Neural crest cell (in vitro differentiated cells): ENCODE measurements at places on chromosomes 16 and 17. TPM values are rescaled to one million over a fixed set of nuclear protein-coding genes. Genes with fewer than 3 reads are reported as not detected.

CACNG4 gene
- 38.4 and 38.9 TPM in 2 replicates for total RNA-seq

ZNF778 gene
- 13.7 and 15.5 TPM in 2 replicates for total RNA-seq

OTOA gene
- total RNA-seq, result 0.21 and 0.34 TPM in 2 replicates

CTRL gene
- total RNA-seq, result 2.5 and 3.0 TPM in 2 replicates

EPOP gene
- 13.0 and 13.8 TPM in 2 replicates for total RNA-seq

RPGRIP1L gene
- total RNA-seq, result 24.0 and 26.5 TPM in 2 replicates

- peak; percentile 31 for DNase-seq
- peak overlapping the region; percentile 45 for H3K4me3 ChIP-seq
- no peaks in the 10 kb centered on the region for H3K36me3 ChIP-seq
- H3K4me1 ChIP-seq, result peaks cover 76% of the 10 kb centered on the region
- H3K27me3 ChIP-seq, result no peaks in the 10 kb centered on the region
Measured at GRCh38 chr17:73536700-73537605, 107.3 kb downstream of the SDK2 start.

DNA sequence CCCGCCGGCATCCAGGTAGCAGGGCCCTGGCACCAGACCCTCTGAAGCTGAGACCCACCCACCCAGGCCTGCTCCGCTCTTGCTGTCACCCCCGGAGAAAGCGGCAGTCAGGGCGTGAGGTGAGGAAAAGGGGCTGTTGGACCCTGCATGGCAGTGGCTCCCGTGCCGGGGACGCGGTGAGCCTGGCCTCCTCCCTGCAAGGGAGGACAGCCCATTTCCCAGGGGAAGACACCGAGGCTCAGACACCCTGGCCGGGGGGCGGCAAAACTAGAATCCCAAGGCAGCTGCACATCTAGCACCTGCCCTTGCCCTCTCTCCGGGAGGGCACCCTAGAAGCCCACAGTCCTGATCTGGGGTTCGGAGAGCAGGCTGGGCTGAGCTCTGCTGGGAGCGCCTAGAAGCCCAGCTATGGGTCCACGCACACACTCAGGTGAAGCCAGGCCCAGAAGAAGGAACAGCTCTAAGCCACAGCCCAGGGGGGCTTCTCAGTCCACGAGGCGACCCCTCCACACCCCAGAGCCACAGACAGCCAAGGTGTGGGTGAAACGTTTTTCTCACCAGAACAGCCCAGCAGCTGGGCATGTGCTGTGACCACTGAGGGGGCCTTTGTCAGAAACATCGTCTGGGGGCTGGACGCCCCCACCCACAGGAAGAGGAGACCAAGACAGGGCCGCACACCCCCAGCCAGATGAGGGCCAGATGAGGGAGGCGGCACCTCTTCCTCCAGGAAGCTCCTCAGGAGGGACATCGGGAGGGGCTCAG lies 22.4 kb downstream of the SLC7A5 start:
- no peak overlapping the region for H3K27ac ChIP-seq
- no peak overlapping the region for H3K4me3 ChIP-seq
- no peaks in the 10 kb centered on the region for H3K36me3 ChIP-seq
- H3K4me1 ChIP-seq, result peaks cover 26% of the 10 kb centered on the region

GRCh38 chr16:8645831-8646230 lies 24.3 kb downstream of the METTL22 start:
- peaks cover 40% of the 10 kb centered on the region for H3K36me3 ChIP-seq
- no peak overlapping the region for H3K27ac ChIP-seq
- H3K27me3 ChIP-seq, result no peaks in the 10 kb centered on the region
- H3K4me3 ChIP-seq, result no peak overlapping the region
- no peak for DNase-seq

- no peak overlapping the region for H3K27ac ChIP-seq
- no peak overlapping the region for H3K4me3 ChIP-seq
- no peaks in the 10 kb centered on the region for H3K27me3 ChIP-seq
- H3K36me3 ChIP-seq, result no peaks in the 10 kb centered on the region
- H3K4me1 ChIP-seq, result no peaks in the 10 kb centered on the region
- no peak for DNase-seq
Measured at GRCh38 chr17:64357191-64357981, 33.3 kb downstream of the PECAM1 start.

GRCh38 chr17:8922451-8922850 lies 43.1 kb downstream of the PIK3R5 start:
- no peak overlapping the region for H3K27ac ChIP-seq
- H3K36me3 ChIP-seq, result no peaks in the 10 kb centered on the region
- peaks cover 16% of the 10 kb centered on the region for H3K27me3 ChIP-seq
- H3K4me3 ChIP-seq, result no peak overlapping the region
- no peaks in the 10 kb centered on the region for H3K4me1 ChIP-seq
- DNase-seq, result no peak

GRCh38 chr17:33940769-33941370 lies 314.2 kb upstream of the CCL2 start:
- H3K27me3 ChIP-seq, result peaks cover 5% of the 10 kb centered on the region
- DNase-seq, result no peak
- no peaks in the 10 kb centered on the region for H3K4me1 ChIP-seq
- no peak overlapping the region for H3K4me3 ChIP-seq
- H3K27ac ChIP-seq, result no peak overlapping the region
- H3K36me3 ChIP-seq, result no peaks in the 10 kb centered on the region

DNA sequence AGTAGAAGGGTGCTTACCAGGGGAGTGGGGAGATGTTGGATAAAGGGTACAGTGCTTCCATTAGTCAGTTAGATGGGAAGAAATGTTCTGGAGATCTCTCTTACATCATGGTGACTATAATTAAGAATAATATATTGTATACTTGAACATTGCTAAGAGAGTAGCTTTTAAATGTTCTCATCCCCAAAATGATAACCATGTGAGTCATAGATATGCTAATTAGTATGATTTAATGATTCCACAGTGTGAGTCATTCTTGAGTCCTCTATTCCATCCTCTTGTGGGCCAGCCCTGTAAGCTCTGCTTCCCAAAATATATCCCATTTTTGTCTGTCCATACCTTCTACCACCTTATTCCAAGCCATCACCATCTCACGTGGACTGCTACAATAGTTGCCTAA lies 80.6 kb upstream of the CDH11 start:
- H3K4me3 ChIP-seq, result no peak overlapping the region
- H3K36me3 ChIP-seq, result no peaks in the 10 kb centered on the region
- DNase-seq, result no peak
- H3K27ac ChIP-seq, result no peak overlapping the region
- no peaks in the 10 kb centered on the region for H3K4me1 ChIP-seq

DNA sequence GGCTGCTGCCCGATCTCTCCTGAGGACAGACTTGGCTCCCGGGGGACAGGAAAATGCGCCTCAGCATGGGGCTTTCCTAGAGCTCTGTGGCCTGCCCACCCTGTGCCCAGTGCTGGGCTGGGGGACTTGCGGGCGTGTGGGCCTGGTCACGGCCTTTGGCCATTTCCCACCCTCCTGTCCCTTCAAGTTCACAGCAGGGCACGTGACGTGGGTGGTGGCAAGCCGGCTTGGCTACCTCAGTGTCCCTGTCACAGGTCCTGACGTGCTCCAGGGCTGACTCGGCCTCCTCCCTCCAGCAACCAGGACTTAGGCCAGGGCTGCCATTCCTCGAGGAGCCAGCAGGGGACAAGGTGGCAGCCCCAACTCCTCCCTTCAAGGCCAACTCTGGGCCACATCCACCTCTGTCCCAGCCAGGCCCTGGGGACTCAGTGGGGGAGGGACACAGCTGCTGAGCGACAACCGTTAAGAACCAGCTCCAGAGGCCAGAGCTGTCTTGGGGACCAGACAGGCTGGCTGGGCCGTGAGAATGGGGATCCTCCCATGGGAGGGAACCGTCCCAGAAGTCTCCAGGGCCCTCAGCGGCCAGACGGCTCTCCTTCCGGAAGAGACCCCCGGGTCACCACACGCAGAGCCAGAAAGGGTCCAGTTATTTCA lies 981 bp upstream of the UNC13D start:
- no peak overlapping the region for H3K27ac ChIP-seq
- DNase-seq, result peak; percentile 66
- H3K4me3 ChIP-seq, result peak overlapping the region; percentile 38
- H3K36me3 ChIP-seq, result peaks cover 3% of the 10 kb centered on the region
- no peaks in the 10 kb centered on the region for H3K27me3 ChIP-seq
- peaks cover 9% of the 10 kb centered on the region for H3K4me1 ChIP-seq

- H3K36me3 ChIP-seq, result no peaks in the 10 kb centered on the region
- DNase-seq, result no peak
Measured at GRCh38 chr17:30369995-30370394, 8.7 kb upstream of the CPD start.

DNA sequence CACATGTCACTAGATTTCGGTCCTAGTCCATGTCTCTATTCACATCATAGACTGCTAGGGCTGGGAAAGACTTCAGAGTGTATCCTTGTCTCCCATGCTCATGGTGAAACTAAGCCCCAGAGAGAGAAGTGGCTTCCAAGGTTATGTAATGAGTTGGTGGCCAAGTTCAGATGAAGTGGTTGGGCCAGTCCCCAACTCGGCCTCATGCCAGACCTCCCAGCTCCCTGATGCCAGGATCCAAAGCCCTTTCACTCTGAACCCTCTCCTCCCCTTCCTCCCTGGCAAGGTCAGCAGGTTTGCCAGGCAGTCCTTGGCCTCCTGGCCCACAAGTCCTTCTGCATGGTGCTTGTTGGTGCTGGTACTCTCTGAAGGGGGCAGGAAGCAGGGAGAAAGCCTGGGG lies 189.7 kb downstream of the AXIN2 start:
- no peak for DNase-seq
- H3K27me3 ChIP-seq, result no peaks in the 10 kb centered on the region
- H3K36me3 ChIP-seq, result no peaks in the 10 kb centered on the region
- no peak overlapping the region for H3K27ac ChIP-seq

DNA sequence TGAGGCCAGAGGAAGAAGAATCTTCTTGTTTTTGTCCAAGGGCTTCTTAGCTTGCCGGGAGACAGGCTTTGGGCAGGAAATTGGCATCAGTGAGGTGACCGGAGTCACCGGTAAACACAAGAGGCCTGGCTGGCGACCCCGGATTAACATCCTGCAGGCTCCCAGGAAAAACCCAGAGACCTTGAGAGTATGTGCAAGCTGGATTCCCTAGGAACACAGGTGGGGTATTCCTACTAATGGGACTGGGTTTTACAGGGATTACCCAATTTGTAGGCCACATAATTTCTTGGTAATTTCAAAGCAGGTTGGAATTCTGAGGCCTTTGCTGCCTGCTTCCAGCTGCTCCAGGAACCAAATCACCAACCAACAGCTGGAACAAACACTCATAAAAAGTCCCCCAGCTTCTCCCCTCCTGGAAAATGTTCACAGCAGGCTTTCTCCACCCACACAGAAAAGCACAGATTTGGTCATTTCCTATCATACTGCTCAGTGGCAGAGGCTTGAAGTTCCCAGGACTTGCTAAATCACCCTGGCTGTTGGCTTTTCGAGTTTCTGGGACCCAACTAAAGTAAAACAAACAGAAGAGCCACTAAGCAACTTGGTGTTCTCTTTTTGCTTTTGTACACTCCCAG lies 258.8 kb downstream of the IRF8 start:
- DNase-seq, result no peak
- no peak overlapping the region for H3K4me3 ChIP-seq
- H3K27ac ChIP-seq, result no peak overlapping the region
- no peaks in the 10 kb centered on the region for H3K4me1 ChIP-seq

GRCh38 chr16:28932339-28933141 lies 769 bp downstream of the CD19 start:
- H3K36me3 ChIP-seq, result no peaks in the 10 kb centered on the region
- peak overlapping the region; percentile 43 for H3K27ac ChIP-seq

DNA sequence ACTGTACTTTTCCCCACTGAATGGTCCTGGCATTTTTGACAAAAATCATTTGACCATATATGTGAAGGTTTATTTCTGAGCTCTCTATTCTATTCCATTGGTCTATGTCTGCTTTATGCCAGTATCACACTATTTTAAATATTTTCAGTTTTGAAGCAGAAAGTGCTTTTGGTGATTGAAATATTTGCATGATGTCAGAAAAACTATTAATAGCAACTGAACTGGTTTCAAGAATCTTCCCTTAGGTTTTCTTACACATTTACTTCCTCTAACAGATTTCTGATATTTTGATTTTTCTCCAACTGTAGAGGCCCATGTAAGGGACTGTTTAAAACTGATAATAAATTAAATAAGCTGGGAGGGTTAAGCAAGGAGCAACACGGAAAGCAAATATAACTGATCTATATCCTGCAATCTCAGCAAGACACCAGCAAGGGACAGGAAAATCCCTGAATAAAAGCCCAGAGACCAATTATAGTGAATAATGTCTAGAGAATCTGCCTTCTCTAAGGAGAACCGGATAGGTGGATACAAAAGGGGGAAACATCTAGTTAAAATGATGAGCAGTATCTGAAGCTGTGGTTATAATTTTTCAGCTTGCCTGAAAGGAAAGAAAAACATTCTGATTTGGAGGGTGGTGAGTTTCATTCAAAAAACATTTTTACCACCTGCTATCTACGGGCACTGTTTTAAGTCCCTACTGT lies 80.9 kb upstream of the STAC2 start:
- H3K4me1 ChIP-seq, result peaks cover 7% of the 10 kb centered on the region
- no peak overlapping the region for H3K27ac ChIP-seq
- H3K36me3 ChIP-seq, result no peaks in the 10 kb centered on the region
- H3K27me3 ChIP-seq, result no peaks in the 10 kb centered on the region
- H3K4me3 ChIP-seq, result no peak overlapping the region

DNA sequence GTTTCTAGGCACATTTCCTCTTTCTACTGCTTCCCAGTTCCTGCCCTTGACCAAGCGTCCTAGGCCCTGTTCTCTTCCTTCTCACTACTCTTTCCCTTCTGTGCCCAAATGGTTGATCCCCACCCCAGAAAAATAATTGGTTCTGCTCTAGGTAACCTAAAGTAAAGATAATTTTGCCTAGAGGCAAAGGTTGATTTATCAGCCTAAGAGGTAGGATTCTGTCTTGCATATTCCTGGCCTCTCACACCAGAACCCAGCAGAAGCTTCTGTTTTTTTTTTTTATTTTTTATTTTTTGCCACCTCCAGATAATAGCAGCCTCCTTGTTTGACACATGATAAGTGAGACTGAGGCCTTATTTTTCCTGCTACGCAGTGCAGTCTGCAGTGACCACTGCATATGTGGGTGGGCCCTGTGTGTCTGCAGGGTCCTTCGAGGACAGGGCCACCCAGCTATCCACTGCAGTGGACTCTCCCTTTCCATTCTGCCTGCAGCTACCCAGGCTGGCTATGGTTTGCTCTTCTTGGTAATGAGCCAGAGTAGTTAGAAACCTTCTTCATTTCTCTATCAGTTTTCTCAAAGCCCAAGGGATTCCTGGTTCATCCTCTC lies 701 bp downstream of the PIPOX start:
- H3K4me3 ChIP-seq, result no peak overlapping the region
- no peaks in the 10 kb centered on the region for H3K36me3 ChIP-seq
- peaks cover 60% of the 10 kb centered on the region for H3K4me1 ChIP-seq
